Foreskin melanocyte (primary cell): ENCODE measurements at places on chromosomes 13 and 19.

DNA sequence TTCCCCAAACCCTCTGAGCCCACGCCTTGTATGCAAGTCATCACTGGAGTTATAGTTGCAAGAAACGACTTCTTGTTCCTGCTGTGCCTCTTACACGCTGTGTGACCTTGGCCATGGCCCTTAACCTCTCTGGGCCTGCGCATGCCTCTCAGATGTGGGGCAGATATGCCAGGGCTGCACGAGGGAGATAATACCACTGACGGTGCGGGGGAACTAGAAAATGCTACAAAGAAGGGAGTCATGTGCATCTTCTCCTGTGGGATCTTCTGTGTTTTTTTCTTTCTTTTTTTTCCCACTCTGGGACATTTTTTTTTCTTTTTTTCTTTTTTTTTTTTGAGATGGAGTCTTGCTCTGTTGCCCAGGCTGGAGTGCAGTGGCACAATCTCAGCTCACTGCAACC is 4.3 kb upstream of the SAMD1 start:
- no peak for DNase-seq

DNA sequence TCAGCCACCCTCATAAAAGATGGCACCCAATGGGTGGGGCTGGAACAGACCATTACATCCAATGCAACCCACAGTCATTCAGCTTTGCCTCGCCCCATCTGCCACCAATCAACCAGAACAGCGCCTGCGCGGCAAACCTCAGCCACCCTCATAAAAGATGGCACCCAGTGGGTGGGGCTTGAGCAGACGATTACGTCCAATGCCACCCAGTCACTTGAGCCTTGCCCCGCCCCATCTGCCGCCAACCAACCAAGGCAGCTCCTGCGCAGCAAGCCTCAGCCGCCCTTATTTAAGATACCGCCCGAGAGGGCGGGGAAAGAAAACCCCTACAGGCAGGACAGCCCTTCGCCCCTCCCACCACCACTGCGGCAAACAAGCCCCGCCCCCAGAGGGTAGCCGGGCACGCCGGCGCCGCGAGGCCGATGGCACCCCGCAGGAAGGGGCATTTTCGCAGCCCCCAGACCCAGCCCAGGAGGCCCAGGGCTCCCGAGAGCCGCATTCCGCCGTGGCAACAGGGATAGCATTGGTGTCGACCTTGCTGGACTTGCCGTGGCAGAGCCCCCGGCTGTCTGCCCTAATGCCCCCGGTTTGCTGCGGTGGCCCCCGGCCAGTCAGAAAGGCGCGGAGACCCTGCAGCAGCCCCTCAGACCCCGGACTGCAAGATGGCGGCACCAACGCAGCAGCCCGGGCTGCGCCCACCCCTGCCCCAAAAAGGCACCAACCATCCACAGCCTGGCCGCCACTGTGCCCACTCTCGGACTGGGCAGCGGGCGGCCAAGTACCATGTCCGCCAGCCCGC is 675 bp downstream of the PEG3 start:
- DNase-seq, result no peak

GRCh38 chr13:73954808-73955207 is 179.4 kb downstream of the KLF12 start:
- DNase-seq, result no peak

- DNase-seq, result no peak
Observed at GRCh38 chr19:3359919-3360420, 6.4 kb upstream of the NFIC start.

DNA sequence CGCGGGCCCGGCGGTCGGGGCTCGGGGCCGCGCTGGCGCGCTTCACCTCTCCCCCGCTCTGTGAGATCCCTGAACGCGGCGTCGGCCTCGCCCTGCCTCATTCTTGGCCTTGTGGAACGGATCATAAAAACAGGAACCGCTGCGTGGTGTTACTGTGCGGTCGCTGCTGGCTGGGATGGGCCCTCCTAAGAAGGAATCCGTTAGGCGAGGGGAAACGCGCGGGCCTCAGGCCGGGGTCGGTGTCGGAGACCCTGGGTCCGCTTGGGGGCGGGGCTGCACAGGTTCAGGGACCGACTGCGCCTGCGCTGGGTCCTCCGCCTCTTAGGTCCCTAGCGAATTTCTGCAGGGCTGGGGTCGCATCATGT is 381 bp downstream of the CKAP2 start:
- peak; percentile 54 for DNase-seq

GRCh38 chr19:43842007-43842406 is 14.9 kb downstream of the ZNF283 start:
- DNase-seq, result no peak

GRCh38 chr13:90270226-90270625 is 1077.3 kb upstream of the MIR17HG start:
- no peak for DNase-seq

DNA sequence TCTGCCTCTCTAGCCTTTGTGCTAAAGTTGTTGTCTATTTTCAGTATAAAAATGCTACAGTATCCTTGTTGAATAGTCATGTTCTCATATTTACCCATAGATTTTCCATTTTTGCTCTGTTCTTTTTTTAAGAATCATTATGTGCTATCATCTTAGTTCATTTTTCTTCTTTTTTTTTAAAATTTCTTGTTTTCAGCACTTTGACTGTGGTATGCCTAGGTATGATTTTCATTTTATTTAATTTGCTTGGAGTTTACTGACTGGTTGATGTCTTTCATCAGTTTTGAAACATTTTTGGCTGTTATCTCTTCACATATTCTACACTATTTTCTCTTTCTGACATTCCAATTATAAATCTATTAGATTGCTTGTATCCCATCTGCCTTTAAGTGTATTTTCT is 192.9 kb downstream of the PDS5B start:
- no peak for DNase-seq

- peak; percentile 34 for DNase-seq
Observed at GRCh38 chr19:11496391-11497163, 9.1 kb downstream of the ZNF653 start.

DNA sequence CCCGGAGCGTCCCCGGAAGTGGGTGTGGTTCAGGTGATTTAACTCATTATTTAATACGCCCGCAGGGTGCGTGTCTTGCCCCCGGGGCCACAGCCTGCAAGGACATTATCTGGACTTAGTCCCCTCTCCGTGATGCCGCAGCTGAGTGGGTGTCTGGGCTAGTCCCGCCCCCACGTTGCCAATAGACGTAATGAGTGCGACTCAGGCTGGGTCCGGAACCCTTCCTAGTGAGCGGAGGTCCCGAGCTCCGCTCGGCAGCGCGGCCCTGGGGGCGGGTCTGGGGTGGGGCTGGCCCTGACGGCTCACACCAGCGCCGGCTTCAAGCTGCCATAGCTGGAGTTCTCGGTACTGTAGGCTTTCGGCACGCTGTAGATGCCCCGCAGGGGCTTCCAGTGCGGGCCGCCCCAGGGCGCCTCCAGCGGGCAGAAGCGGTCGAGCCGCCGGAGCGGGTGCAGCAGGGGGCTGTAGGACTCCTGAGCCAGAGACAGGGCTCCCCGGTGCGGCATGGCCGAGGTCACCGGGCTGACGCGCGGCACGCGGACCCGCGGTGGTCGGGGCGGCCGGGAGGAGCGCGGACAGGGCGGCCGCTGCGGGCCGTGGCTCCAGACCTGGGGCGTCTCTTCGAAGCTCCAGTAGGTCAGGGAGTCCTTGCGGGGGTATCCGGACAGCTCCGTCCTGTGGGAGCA is 918 bp upstream of the LHB start:
- peak; percentile 41 for DNase-seq

GRCh38 chr13:76654263-76654662 is 231.9 kb downstream of the KCTD12 start:
- no peak for DNase-seq

- DNase-seq, result no peak
Observed at GRCh38 chr13:106514928-106515634, 20.4 kb downstream of the EFNB2 start.
